ENCODE measurements at places on chromosomes 2 and 18.

GRCh38 chr18:10400534-10401307 is 53.7 kb upstream of the APCDD1 start:
- no peak for DNase-seq

DNA sequence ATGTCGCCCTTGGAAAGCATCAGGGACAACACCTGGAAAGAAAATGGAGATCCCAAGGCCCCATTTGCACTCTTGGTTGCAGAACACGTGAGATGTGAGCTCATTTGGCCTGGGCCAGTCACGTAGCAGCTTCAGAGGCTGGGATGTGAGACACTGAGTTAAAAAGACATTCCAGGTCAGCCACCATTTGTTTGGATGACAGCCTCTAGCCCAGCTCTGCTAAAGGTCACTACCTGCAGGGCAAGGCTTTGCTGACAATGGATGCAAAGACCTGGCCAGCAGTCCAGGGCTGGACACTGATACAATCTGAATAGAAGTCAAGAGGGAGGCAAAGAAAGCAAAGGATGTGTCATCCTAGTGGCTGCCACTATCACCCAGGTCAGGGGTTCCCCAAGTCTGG is 83.9 kb upstream of the LRPPRC start:
- no peak for DNase-seq

DNA sequence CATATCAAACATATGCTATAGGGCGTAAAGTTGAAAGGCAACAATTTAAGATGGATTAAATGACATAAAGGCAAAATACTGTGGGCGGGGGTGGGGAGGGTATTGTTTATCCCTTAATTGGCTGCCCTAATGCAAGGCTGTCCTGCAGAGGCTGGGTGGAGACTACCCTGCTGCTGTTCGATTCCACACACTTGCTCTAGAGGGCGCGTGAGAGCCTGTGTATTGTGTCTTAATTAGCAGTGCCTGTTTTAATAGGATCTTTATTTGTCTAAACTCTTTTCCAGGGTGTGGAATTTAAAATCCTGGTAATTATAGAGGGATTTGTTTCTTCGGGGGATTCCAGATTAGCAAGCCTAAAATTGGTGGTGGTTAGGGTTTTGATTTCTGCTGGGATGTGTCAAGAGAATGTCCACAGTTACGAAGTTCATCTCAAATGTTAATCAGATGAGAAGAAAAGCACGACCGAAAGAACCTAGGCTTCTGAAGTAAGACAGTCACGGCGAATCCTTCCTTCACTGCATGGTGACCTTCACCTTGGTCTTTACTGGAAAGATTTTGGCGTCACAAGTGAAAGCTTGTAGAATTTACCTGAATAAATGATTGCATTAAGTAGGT is 103.5 kb upstream of the MAP3K20 start:
- peak; percentile 67 for DNase-seq

GRCh38 chr18:33282709-33283333 is 157.7 kb downstream of the CCDC178 start:
- no peak for DNase-seq

DNA sequence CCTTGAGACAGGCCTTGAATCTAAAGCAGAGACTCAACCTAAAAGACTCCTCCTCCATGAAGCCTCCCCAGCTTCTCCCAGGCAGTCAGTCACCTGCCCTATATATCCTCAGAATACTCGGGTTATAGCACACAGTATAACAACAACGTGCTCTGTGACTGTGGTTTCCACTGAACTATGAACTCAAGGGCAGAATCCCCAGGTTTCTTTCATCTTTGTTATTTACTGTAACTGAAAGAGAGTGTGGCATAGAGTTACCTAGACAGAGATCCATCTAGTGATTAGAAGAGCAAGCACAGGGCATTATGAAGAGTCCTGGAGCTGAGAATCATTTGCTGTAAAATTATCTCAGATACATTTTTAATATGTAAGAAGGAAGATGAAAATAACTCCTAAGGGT is 281.6 kb upstream of the ZNF521 start:
- DNase-seq = no peak

DNA sequence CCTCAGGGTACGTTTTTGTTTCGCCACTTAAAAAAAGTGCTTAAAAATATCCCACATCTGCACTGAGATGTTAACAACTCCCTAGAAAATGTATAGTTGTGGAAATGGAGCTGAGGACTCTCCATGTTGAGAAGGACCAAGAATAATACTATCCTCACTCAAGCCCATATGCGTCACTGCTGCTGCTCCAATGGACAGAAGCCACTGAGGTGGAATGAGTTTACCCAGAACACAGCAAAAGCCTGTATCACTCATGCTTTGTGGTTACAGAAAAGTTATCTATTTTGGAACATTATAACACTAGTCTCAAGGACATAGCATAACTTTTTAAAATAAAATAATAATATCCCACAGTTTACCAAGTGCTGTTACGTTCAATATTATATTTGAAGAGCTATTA is 31.9 kb downstream of the DSC3 start:
- no peak for DNase-seq

DNA sequence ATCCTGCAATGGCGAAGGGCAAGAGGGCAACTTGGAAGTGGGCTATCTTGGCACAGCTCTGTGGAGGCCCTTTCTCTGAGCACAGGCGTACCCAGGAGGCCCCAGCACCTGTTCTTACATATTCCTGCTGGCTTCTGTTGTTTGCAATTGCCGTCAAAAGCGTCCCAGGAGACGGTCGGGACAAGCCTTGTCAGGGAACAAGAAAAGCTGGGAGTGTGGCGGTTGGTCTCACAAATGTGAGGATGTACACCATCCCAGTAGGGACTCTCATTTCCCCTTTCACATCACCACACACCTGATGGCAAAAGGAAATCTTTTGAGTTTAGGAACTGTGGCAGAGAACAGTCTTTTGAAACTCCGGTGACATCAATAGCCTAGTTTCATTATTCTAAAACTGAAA is 94.7 kb upstream of the EFEMP1 start:
- DNase-seq = peak; percentile 73

DNA sequence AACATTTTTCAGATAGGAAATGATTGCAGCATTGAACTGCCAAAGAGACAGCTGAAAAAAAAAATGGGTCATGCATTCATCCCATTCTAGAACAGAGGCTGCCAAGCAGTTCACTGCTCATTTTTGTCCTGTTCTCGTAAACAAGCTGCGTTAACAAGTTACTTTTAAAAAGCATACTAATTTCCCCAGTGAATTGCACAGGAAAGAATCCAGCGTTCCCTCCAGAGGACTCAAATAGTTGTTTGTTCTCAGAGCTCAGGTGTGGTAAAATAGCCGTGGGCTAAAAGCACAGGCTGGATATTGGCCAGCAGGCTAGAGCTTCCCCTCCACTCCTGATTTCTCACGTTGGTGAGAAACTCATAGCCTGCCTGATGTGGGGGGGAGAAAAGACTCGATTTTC is 76.1 kb upstream of the AQP4 start:
- no peak for DNase-seq

DNA sequence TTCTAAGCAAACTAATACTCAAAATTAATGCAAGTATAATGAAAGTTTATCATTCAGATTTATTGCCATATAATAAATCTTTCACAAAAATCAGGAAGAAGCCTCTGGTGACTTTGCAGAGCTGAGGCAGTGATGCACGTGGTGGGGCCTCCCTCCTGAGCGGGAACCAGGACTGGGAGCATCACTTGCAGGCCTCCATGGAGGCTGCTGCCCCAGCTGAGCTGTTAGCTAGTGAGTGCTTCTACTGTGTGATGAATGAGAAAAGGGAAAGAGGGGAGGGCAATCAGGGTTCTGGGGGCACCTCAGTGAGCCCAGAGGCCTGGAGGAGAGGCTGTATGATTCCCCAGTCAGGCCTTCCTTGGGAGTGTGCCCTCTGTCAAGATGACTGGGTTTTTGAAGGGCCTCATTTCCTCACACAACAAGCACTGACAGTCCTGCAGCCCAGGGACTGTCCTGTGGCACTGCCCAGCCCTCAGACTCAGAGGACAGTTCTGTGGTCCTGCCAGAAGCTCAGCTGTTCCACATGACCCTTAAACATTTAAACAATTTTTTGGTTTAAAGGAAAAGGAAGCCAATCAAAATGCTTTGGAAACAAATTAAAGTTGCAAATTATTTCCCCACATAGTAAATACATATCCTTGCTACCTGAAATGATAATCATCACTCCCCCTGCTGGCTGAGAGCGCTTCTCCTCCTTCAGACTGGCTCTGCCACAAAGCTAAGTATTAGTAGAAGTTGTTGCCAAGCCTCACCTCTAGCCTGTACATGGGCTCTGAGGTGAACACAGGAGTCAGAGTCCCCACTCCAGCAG is 90.9 kb upstream of the SMAD7 start:
- DNase-seq = no peak

GRCh38 chr2:225842939-225843338 is 443.4 kb downstream of the NYAP2 start:
- no peak for DNase-seq

DNA sequence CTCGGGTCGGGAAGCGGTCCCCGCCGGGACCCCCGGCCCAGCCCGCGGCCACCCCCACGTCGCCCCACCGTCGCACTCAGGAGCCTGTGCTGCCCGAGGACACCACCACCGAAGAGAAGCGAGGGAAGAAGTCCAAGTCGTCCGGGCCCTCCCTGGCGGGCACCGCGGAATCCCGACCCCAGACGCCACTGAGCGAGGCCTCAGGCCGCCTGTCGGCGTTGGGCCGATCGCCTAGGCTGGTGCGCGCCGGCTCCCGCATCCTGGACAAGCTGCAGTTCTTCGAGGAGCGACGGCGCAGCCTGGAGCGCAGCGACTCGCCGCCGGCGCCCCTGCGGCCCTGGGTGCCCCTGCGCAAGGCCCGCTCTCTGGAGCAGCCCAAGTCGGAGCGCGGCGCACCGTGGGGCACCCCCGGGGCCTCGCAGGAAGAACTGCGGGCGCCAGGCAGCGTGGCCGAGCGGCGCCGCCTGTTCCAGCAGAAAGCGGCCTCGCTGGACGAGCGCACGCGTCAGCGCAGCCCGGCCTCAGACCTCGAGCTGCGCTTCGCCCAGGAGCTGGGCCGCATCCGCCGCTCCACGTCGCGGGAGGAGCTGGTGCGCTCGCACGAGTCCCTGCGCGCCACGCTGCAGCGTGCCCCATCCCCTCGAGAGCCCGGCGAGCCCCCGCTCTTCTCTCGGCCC is 13.6 kb downstream of the SPEG start:
- DNase-seq = peak; percentile 55

DNA sequence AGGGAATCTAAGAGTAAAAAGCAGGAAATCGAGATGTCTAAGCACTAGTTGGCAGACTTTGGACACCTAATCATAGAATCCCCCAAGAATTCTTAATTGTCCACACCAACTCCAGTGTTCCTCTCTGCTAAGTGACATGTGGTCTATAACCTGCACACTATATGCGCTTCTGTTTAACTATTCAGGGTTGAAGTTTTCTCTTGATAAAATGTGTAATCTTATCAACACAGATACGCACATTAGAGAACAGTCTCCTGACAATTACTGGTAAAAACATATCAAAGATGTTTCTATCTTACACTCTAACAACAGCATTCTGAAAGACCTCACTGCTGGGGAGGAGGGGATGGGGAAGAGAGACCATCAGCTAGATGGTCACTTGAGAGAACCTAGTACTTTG is 3.9 kb downstream of the ABCB11 start:
- DNase-seq = no peak

DNA sequence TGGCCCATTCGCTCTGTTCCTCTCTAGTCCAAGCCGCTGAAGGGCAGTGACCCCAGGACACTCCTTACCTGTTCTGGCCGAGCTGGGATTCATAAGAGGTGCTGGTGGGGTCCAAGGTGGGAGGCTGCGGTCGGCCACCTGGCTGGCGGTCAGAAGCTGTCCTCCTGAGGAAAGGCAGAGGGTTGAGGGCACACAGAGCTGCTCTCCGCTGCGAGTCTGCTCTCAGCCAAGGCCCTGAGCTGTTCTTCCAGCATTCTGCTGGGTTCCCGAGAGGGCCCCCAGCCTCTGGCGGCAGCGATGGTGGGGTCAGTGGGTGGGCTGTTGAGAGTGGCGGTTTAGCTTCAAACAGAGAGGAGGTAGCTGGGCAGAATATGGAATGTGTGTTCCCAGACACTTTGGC is 3.8 kb downstream of the PCARE start:
- no peak for DNase-seq

DNA sequence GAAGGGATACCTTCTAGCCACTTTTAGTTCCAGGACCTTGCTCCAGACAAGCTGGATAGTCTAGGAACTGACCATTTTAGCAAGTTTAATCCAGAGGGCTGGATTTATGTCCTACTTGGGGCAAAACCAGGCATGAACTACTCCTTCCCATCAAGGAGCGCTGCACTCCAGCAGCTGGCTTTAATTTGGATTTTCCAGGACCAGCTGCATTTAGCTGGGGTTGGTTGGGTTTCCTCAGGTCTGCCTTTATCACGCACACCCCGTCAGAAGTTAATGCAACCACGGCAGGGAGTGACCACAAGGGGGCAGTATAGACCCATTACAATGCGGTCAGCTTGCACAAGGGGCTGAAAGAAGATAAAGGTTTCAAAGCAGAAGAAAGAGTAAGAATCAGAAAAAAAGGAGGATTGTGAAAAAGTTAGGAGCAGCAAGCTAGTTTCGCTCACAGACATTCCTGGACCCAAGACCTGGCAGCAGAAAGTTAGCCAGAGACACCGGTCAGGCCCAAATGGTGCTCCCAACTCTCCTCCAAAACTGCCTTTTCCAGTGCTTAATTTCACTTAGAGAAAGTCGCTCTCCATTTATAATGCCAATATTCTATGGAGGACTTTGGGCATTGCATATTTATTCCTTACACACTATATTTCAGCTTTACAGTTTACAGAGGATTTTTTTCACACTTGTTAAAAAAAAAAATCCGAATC is 40.1 kb downstream of the SLC4A1AP start:
- peak; percentile 86 for DNase-seq

- DNase-seq = no peak
Measured at GRCh38 chr2:60535685-60536312, 17.7 kb downstream of the BCL11A start.

GRCh38 chr2:60746318-60746717 is 9.8 kb upstream of the PAPOLG start:
- peak; percentile 29 for DNase-seq

DNA sequence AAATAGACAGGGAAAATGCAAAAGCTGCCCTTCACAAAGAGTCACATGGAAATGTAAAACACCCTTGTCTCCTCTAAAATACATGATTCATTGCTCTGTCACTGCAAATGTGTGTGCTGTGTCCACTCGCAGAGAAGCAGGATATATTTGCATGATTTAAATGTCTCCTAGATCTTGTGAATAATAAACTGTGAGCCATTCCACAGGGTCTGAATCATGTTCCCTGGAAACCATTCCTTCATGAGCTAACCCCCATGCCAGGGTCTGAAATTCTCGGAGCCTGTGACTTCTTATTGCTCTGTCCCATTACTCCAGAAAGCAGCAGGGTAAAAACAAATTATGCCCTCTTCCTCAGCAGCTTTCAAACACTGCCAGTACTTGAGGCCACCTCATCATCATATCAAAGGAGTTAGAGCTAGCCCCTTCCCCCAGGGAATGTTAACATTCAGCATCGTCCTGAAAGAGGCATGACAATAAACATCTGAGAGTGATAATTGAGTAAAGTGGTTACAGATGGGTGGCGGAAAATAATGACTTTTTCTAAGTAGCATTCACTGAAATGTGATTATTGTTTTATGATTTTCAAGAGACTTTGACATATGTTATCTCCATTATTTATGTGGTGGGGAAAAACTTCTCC is 11.7 kb upstream of the CNGA3 start:
- no peak for DNase-seq

- DNase-seq = peak; percentile 52
Measured at GRCh38 chr2:152432206-152432653, 97.3 kb downstream of the FMNL2 start.

GRCh38 chr2:149418065-149418464 is 87.7 kb downstream of the LYPD6 start:
- DNase-seq = no peak

GRCh38 chr2:127051116-127052056 is 55.6 kb downstream of the BIN1 start:
- DNase-seq = peak; percentile 22

- DNase-seq = no peak
Measured at GRCh38 chr18:68769461-68769860, 28.4 kb upstream of the CCDC102B start.
